EL (cell line): ENCODE measurements at places on chromosomes 7 and 10.

DNA sequence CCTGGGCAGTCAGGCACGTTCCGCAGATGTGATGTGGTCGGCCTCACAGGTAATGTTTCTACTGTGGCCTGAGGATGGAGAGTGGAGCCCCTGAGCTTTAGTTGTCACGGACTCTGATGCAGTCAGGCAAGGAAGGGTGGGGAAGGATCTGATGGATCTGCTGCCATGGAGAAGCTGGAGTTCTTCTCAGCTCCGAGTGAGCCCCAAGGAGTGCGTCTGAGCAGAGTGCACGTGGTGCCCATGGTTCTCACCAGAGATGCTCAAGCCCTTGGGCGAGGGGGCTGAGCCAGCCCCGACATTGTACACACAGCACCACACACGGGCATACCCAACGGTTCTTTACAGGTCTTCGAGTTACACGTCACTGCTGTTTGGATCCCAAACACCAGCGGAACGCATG lies 192.5 kb downstream of the EBF3 start:
- DNase-seq = no peak

- peak; percentile 15 for DNase-seq
Measured at GRCh38 chr10:100653957-100654781, 91.2 kb upstream of the PAX2 start.

DNA sequence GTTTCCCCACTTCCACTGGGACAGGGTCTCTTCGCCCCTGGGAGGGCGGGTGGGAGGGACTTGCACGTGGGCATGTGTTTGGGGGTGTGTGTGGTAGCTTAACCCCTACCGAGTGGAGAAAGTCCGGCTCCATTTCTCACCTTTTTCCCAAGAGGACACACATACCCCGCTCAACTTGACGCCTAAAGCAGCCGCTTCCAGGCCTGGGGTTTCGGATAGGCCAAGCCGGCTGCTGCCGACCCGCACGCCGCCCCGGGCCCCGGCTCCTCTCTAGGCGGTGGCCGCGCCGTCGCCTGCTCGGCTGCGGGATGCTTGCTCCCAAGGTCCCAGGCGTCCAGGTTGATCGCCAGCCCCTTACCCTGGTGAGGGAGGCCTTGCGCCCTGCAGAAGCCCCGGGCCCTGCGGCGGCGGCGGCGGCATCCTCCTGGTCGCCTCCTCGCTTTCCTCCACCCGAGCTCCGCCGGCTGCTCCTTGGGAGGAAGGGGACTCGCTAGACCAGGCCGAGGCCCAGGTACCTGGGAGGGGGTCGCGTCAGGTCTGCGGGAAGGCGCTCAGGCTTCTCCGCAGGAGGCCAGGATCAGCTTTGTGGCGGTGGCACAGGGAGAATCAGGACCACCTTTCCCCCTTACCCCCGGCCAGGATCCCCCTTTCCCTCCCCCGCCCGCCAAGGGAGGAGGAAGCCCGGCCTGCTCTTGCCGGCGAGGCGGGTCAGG lies 3.2 kb upstream of the GATA3 start:
- no peak for DNase-seq

- DNase-seq = no peak
Measured at GRCh38 chr10:79402951-79403350, 42.5 kb downstream of the ZCCHC24 start.

GRCh38 chr10:31581741-31582323 lies 262.8 kb downstream of the ZEB1 start:
- DNase-seq = no peak

DNA sequence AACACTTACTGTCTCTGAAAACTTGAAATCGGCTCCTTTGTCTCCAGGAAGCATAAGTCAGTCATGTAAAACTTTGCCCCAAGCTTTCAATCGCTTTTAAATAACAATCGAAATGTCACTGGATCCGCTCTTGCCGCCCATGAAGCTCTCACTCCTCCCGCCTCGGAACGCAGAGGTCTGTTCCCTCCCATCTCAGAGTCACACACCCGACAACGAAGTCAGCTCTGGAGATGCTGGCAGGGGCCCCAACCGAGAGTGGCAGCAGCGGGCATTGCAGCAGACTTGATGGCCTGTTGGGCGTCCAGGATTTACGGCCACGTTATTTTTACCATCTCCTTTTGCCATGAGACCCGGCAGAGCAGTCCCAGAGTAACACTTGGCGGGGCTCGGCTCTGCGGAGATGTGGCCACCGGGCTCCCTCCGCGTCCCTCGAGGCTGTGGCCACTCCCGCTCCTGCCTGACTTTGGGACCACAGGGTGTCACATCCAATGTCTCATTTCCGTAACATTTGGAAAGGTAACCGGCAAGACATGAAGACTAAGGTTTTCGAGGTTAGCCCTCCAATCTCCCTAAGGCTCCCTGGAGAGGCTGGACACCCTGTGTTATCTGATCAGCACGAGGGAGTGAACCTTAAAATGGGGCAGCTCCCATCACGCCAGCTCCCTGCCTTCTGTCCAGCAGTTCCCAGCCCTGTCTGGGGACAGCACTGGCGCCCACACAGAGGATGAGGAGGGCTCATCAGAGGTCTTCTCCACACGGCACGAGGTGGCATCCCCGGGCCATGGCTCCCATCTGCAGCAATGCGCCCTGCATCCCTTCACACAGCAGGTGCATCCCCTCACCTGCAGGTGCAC lies 62.8 kb upstream of the ADGRA1 start:
- DNase-seq = no peak

DNA sequence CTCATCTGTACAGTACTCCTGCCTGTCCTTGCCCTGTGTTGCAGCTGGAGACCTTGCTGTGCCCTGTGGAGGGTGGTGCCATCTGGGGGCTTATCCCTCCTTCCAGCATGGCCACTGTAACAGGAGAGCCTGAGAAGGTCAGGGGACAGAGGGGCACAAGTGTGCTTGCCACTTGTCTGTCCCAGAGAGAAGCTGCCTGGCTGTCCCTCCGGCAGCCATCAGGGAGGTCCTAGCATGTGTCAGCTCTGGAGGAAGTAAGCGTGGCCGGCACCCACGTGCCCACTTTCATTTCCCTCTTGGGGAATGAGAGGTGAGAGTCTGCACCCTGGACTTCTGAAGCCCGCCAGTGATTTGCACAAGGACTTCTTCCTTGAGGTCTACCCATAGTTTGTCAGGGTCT lies 97.0 kb upstream of the PPIF start:
- DNase-seq = no peak

DNA sequence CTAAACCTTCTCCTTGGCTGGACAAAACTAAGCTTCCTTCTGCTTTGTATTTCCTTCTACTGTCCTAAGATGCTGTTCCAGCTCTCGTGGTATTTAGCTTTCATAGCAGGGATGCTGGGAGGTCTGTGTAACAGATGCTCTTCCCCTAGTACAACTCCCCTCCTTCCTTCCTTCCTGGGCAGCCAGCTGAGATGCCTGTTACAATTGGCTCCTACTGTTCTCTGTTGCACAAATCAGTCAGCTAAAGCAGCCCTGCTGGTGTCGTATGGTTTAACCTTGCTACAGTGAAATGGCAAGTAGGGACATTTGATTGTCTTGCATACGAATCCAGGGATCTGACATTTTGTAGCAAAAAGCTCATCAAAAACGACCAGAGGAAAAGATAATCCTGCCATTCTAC lies 143.8 kb downstream of the ARHGAP21 start:
- DNase-seq = no peak

DNA sequence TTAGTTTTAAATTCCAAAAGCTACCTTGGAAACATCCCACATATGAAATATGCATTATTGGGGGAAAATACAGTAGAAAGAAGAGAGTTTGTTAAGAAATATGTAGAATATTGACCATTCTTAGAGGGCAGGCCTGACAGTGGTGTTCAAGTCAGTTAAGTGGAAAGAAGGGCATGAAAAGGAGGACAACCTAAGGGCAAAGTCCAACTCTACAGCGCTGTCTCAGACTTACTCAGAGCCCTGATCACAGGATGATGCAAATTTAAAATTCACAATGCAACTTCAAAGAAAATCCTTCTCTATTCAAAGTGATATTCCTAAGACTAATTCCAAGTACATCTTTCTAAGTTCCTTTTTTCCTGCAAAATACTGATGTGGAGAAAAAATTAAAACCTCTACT lies 139.1 kb upstream of the LRRTM3 start:
- no peak for DNase-seq

- DNase-seq = no peak
Measured at GRCh38 chr7:48424731-48425130, 253.5 kb downstream of the ABCA13 start.
